Stimulated activated CD4-positive, alpha-beta T cell treated with anti-CD3 and anti-CD28 coated beads, Interleukin-4, amount 100 ng/mL, for 1 hour (primary cell): ENCODE measurements at places on chromosomes 2 and 18.

DNA sequence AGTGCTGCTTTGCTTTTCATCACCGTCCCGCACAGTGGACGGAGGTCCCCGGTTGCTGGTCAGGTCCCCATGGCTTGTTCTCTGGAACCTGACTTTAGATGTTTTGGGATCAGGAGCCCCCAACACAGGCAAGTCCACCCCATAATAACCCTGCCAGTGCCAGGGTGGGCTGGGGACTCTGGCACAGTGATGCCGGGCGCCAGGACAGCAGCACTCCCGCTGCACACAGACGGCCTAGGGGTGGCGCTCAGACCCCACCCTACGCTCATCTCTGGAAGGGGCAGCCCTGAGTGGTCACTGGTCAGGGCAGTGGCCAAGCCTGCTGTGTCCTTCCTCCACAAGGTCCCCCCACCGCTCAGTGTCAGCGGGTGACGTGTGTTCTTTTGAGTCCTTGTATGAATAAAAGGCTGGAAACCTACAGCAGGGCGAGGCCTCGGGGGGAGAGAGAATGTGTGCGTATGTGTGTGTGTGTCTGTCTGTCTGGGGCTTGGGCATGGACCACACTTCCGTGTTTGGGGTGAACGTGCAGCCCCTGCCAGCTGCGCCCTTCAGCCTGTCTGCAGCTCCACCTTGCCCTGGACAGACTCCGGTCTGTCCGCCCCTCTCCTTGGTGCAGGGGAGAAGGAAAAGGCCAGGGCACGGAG lies 32.3 kb downstream of the GPC1 start:
- DNase-seq = no peak

DNA sequence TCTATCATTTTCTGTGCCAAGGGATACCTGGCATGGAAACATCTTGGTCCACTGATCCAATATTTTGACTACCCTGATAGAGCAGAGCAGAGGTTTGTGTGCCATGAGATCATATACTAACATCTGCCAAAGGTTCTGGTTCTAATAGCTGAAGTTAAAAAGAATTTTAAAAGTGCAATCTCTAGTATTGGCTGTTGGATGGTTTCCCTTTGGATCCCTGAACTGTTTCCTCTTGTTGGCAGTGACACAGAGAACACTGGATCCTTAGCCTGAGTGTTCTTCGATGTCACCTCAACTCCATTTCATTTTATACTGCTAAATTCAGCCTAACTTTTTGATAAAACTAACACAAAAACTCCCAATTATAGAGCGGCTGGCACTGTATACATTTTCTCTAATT lies 169.3 kb upstream of the FBXO11 start:
- no peak for DNase-seq

DNA sequence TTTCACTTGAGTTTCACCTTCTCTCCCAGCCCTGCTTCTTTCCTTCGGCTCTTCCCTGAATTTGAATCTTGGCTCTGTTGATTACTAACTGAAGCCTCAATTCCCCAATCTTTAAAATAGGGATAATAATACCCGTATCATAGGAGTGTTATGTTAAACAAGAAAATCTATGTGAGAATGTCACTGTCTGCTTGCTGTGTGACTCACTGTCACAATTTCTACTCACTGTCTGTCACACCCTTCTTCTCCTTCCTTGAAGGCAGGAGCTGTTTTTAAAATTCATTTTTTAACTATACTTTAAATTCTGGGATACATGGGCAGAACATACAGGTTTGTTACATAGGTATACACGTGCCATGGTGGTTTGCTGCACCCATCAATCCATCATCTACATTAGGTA lies 141.6 kb upstream of the CXCR4 start:
- no peak for DNase-seq

GRCh38 chr2:65228263-65228750 lies 676 bp downstream of the ACTR2 start:
- DNase-seq = no peak

DNA sequence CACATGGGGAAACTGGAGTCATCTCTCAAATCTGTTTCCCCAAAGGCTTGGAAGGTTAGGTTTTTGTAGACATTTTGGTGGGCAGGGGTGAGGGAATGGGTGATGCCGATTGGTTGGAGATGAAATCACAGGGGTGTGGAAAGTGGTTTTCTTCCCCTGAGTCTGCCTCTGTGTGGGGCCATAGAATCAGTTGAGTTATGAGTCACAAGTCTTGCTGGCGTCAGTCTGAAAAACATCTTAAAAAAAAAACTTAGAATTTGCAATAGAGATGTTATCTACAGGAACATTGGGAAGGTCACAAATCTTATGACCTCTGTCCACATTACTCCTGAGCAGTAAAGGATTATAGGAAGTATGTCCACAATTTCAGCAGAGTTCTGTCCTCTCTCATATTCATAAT lies 314.6 kb downstream of the CNTNAP5 start:
- DNase-seq = no peak
